Liver (tissue), 10 donors: ENCODE measurements at places on chromosomes 4 and X. TPM values are rescaled to one million over a fixed set of nuclear protein-coding genes. Genes with fewer than 3 reads are reported as not detected.

GYG2 gene
- 32.6 TPM for total RNA-seq

C1QTNF7 gene
- total RNA-seq = 0.33 TPM

ARMCX4 gene
- total RNA-seq = 4.6 TPM

PCDH18 gene
- 7.7 TPM for total RNA-seq

SMR3A gene
- total RNA-seq = not detected

AMBN gene
- not detected for total RNA-seq

BMPR1B gene
- total RNA-seq = 0.70 TPM

P2RY8 gene
- total RNA-seq = 4.4 TPM

NXF2 gene
- not detected for total RNA-seq

ZFP92 gene
- 0.56 TPM for total RNA-seq

RHOXF1 gene
- not detected for total RNA-seq

KCNE5 gene
- 0.33 TPM for total RNA-seq

PCYT1B gene
- 2.1 TPM for total RNA-seq

PPARGC1A gene
- total RNA-seq = 7.7 TPM

MAGEE2 gene
- not detected for total RNA-seq

ING2 gene
- 8.8 TPM for total RNA-seq

BMP3 gene
- 0.47 TPM for total RNA-seq
